ENCODE measurements at places on chromosomes 3 and 15.
A peak's percentile ranks its signal among the peaks of the same experiment; 100 is the strongest.

- DNase-seq, result no peak
Measured at GRCh38 chr15:80264031-80264430, 12.0 kb upstream of the CTXND1 start.

DNA sequence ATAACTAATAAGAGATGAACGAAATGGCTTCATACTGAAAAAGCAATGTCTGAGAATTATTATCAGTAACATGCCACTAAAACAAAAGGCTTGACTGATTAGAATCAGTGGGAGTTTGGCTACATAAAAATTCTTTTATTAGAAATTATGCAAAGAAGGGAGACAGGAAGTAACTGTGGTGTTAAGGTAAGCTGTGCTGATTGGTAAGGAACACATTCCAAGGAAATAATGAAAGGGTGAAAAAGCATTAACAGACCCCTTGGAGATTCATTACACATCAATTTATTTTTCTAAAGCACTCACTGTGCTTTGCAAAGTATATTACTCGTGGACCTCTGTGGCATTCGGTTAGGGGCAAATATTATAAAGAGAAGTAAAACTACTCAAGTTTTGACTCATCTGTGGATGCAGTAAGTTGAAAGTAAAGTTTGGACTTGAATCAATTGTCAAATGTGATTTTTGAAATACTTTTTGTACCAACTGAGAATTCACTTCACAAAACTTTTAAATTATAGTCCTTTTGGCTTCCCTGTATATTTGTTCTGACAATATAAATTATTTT is 176.1 kb upstream of the ZPLD1 start:
- no peak for DNase-seq

DNA sequence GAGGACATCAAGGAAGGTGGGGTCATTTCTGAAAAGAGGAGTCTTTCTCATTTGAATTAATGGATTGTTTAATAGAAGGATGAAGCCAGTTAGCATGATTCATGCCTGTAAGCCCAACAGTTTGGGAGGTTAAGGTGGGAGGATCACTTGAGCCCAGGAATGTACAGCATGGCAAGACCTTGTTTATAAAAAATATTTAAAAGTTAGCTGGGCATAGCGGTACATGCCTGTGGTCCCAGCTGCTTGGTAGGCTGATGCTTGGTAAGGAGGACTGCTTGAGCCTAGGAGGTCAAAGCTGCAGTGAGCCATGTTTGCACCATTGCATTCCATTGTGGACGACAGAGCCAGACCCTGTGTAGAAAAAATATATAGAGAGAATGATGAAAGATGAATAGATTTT is 165.5 kb downstream of the ALCAM start:
- DNase-seq, result no peak

DNA sequence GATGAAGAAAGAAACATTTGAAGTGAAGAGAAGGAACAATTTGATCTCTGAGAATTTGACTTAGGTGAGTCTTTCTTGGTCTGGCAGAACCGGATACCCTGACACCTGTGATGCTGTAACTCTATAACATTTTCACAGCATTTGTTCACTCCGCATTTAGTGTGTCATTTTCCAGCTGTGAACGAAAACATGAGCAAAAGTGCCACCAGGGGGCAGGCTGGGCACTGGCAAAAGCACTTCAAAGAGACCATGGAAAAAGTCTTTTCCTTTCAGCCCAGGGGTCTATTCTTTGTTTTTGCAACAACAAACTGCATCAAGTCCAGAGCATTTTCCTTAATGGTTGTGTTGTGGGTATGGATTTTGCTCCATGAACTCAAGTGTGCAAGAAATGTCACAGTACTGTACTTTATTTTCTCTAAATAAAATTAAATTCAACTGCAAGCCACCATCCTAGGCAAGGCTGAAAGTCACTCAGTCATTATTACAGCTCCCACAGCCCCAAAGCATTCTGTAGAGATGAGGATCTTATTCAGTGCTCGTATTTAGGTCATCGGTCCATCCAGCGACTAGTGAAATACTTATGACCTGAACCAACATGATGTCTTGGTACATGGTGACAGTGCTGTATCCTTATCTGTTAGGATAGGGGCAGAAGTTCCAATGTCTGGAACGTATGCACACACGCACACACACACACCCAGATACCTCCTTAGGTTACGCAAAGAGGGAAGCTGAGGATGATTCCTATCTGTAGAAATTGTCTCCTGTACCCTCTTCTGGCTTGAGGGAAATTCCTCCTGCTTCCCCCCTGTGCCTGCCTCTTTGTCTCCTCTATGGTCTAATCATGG is 125.5 kb downstream of the GADL1 start:
- peak; percentile 63 for DNase-seq

DNA sequence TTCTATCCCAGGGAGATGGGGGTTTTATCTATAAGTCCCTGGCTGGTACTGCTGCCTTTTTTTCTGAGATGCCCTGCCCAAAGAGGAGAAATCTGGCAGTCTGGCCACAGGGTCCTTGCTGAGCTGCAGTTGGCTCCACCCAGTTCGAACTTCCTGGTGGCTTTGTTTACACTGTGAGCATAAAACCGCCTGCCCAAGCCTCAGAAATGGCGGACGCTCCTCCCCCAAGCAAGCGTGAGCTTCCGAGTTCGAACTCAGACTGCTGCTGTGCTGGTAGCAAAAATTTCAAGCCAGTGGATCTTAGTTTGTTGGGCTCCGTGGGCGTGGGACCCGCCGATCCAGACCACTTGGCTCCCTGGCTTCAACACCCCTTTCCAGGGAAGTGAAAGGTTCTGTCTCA is 126.8 kb upstream of the SUCLG2 start:
- DNase-seq, result no peak

DNA sequence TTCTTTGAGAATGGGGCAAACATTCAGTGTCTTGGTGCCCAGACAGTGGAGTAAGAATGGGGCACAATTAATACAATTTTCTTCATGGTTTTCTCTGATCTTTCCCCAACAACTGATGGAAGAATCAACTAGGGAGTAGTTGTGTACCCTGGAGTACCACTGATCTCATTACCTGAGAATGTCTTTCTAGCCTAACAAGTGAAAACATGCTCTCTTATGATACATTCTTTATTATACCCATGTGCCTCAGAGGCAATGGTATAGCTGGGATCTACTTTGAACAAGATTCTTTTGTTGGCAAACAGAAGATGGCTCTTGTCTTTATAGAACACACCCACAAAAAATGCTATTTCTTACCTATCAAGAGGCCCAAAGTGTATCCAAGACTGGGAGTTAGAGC is 250.6 kb upstream of the CMC1 start:
- DNase-seq, result no peak

DNA sequence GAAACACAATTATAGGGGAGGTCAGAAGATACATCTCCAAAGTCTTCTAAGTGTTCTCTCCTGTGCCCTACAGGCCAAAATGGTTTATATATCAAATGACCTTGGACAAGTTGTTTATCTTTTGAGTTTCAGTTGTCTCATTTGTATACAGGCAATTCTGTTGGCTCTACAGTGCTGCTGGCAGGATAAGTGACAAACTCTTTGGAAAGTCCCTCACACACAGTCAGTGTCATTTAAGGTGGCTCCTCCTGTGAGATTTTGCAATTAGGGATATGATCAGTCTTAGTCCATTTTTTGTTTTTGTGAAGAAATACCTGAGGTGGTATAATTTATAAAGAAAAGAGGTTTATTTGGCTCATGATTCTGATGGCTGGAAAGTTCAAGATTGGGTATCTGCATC is 1035.8 kb upstream of the CFAP20DC start:
- DNase-seq, result no peak

DNA sequence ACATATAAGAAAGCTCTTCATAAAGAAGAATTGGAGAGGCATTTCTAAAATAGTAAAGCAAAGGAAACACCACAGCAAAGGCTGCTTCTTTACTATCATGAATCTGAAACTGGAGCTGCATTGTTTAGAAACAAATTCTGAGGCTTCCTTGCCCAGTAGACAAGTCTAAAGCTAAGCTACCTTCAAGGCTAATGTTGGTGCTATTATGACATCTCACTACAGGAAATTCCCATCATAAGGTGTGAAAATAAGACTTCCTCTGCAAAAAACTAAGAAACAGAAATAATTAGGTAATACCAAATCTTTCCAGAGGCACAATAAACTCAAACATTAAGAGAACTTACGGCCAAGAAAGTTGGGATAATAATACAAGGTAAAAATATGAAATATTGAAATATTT is 89.9 kb upstream of the P3H2 start:
- DNase-seq, result no peak

DNA sequence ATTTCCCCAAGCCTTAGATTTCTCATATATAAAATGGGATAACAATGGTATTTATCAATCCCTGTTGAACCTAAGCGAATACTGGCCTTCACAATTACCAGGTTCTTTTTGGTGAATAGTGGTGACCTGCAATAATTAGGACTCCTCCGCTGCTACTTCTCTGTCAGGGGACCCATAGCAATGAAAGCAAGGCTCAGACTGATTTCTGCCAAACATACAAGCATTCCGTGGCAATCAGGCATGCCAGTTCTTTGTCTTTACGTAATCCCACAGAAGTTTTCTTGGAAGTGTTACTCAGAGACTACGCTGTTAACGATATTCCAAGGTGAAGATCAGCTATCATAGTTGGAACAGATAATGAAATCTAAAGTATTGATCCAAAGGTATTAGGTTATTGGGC is 105.7 kb downstream of the GOLIM4 start:
- no peak for DNase-seq

- DNase-seq, result no peak
Measured at GRCh38 chr3:188524052-188524451, 370.1 kb downstream of the LPP start.

DNA sequence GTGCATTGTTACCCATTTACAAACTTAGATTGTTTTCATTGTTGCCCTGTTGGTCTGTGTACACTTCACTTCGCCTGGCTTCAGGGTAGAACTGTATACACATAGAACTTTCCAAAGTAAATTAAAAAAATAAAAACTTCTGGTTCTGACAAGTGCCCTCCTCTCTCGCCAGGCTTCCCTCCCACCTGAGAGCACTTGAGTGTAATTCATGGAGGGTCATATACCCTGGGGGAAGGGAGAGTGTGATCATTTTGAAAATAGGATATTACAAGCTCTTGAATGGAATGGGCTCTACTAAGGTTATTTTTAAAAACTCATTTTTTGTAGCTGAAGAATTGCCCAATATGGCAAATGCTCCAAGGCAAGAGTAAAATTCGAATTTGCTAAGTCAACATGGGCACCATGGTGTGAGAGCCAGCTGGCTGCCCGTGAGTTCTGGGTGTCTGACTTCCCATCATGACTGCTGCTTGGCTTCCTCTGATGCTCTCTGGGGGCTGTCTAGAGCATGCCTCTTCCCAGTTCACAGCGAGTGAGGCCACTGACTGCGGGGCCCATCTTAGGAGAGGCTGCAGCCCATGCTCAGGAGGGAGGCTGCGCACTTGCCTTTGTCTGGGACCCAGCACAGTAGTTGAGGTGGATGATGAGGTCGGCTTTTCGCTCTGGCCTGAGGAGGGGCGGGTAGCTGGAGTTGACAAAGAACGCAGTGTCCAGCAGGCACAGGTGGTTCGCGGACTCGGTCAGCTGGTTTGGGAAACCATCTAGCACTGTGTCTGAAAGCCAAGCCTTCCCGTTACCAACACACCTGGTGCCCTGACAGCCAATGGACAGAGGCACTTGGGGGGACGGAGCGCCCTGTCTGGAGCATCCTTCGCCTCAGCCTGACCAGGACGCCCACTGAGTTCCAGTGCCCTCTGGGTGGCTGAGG is 13.1 kb upstream of the EHD4 start:
- DNase-seq, result no peak

- DNase-seq, result no peak
Measured at GRCh38 chr3:120559242-120560061, 36.7 kb upstream of the NDUFB4 start.

DNA sequence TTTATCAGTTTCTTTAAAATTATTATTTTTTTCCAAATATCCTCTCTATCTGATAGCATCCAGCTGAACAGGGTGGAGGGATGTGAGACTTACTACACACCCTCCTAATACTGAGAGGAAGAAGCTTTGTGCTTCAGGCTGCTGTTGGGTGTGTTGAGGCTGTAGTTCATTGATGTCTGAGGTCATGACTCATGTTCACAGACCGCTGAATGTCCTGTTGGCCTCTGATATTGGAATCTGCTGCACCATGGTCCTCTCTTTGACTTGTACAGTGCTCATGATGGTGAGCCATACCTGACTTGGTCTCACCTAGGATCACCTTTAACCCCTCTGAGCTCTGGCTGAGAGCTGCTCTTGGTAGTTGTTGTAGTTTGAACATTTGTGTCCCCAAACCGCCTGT is 302.9 kb downstream of the SATB1 start:
- no peak for DNase-seq

DNA sequence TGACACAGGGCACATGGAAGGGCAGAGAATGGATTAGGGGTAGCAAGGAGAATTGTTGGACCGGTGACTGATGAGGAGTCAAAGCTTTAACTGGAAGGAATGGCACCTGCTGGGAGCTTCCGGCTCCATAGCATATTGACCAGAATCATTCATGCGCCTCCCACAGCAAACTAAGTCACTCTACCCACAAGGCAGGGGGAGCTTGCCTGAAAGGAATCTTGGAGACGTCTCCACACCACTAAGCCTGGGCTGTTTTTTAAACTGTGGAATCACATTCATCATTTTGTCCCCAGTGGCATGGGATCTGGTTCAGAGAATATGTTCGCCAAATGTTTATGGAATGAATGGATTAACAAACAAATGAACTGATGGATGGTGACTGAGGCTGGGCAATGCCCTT is 57.0 kb upstream of the ITGA11 start:
- DNase-seq, result no peak

GRCh38 chr15:67010898-67011616 is 54.3 kb upstream of the SMAD3 start:
- DNase-seq, result no peak

DNA sequence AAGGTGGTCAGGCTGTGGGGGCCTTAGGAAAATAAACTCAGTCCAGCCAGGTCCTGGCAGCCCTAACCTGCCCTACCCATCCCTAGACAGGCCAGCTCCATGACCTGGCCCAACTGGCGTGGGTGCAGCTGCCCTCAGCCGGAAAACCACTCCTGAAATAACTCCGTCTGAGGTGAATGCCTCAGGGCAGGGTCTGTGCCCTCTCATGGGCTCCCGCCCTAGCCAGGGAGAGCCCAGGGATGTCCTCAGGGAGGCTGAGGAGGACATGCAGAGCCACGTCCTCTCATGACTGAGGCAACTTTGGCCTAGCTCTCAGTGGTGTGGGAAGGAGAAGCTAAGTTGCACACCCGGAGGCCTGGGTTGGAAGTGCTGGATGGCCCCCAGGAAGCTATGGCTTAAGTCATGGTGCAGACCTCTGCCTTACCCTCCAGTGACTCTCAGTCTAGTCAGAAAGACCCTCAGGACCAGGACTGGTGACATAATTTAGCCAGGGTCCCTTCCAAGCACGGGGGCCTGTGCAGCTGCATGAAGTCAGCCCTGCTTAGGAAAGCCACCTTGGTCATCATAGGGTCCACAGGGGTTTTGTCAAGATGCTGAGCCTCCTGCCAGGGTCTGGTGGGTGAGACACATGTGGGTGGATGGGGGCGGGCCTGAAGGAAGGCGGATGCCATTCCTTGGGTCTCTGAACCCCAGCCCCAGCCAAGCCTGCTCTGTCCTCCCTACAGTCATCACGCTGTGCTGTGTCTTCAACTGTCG is 7.4 kb downstream of the TMIE start:
- no peak for DNase-seq

GRCh38 chr3:124510290-124510689 is 220.0 kb upstream of the UMPS start:
- DNase-seq, result no peak

Measured in CD4-positive, alpha-beta T cell treated with Interleukin-1 beta for 1 hour (primary cell).